Stimulated activated CD8-positive, alpha-beta memory T cell treated with anti-CD3 and anti-CD28 coated beads, Interleukin-4, amount 100 ng/mL, for 1 hour (primary cell): ENCODE measurements at places on chromosomes 5 and 9.

DNA sequence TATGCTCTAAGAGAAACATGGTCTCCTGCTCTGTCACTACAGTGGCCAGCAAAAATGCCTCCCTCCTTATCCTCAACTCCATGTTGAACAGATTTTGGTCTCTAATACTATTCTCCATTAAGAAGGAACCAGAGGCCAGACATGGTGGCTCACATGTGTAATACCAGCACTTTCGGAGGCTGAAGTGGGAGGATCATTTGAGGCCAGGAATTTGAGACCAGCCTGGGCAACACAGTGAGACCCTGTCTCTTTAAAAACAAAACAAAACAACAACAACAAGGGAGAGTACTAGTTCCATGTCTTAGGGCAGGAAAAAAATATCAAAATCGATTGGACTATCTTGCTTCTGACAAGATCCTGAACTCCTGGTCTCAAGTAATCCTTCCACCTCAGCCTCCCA lies 14.6 kb downstream of the INIP start:
- no peak for DNase-seq

GRCh38 chr5:178820001-178820400 lies 39.8 kb upstream of the ZNF354B start:
- no peak for DNase-seq

- DNase-seq: no peak
Measured at GRCh38 chr9:120713257-120714087, 798 bp downstream of the MEGF9 start.

DNA sequence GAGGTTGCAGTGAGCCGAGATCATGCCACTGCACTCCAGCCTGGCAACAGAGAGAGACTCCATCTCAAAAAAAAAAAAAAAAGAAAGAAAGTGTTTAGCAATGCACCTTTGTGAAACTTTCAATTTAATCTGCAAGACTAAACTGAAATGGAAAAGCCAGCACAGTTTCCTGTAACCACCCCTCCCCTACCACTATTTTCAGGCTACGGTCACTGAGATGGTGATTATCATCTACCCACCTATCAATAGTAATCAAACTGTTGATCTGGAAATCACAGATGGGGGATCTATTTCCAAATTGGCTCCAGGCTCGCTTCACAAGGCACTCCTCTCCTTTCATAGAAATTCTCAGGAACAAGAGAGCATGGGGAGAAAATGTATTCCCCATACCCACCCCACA lies 30.6 kb upstream of the IL7R start:
- DNase-seq: no peak

DNA sequence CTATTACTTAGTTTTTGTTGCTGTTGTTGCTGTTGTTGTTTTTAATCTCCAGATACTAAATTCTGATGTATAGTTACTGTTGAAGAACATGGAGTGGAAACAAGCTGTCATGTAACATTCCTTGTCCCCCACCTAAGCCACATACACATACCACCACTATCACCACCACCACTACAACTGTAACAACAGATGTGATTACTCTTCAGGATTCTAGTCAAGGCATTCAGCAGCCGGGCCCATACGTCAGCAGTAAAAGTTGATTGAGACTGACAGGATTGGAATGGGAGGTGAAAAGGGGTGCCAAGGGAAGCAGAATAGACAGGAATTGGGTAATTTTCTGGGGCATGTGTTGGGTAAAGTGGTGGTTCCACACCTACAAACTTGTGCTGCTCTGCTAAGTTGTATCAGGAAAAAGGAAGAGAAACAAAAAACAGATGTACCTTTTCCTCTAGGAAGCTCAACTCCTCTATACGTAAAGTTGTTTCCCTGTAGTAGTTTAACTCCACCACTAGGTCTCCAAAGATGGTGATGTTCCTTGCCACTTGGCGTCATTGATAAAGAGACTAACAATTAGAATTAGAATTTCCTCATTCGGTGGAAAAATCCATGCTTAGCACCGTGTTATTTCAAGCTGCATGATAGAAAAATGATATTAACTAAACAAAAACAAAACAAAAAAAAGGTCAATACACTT lies 138.6 kb downstream of the ARRDC3 start:
- DNase-seq: no peak

GRCh38 chr5:76983468-76983867 lies 30.6 kb downstream of the CRHBP start:
- DNase-seq: no peak

DNA sequence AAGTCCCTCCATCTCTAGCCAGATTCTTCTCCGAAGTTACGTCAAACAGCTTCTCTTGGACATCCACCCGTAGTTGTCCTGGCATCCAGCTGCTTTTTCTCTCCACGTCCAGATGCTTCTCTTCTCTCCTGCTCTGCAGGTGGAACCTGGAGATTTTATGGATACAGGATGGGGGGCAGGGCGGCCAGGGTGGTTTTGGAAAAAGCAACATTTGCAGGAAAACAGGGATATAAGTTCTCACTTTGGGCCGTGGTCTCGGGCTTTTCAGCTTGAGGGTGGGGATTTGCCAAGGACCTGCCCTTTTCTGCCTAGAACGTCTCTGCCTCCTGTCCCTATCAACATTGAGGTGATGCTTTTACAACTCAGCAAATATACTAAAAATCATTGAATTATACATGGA lies 1941.6 kb upstream of the C9orf72 start:
- DNase-seq: no peak

GRCh38 chr9:22143799-22144625 lies 134.9 kb upstream of the CDKN2B start:
- no peak for DNase-seq

DNA sequence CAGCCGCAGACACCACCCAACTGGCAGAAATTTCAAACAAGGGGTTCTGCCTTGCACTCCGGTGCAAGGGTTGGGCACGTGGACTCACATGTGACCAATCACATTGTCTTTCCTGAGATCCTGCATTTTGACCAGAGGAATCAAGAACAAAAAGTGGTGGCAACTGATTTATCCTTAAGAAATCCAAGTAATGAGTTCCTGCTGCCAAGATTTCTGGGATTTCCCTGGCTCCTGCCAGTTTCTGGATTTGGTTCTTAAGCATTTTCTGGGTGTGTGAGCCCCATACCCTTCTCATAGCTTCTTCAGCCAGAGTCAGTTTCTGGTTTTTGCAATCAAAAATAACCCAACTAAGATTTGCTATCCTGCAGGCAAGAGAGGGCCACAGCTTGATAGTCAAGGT lies 17.4 kb upstream of the KCNIP1 start:
- DNase-seq: no peak

GRCh38 chr5:56558131-56558745 lies 257.1 kb upstream of the MAP3K1 start:
- no peak for DNase-seq

DNA sequence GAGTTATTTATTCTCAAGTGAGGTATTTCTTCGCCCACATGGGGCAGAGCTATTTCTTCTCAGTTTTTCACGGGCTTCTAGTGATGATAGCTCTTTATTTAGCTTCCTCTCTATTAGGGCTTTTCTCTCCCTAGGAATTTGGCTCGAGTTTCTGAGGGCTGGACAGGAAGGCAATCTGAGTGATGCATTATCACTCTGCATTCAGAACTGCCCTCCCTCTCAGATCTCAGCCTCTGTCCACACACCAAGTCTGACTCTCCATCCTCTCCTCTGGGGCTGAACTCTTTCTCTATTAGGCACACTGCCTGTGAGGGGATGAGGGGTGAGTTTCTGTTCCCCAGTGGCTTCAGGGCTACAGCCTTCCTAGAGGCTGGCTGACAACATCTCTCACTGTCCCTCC lies 14.9 kb upstream of the SCAMP1 start:
- DNase-seq: no peak

DNA sequence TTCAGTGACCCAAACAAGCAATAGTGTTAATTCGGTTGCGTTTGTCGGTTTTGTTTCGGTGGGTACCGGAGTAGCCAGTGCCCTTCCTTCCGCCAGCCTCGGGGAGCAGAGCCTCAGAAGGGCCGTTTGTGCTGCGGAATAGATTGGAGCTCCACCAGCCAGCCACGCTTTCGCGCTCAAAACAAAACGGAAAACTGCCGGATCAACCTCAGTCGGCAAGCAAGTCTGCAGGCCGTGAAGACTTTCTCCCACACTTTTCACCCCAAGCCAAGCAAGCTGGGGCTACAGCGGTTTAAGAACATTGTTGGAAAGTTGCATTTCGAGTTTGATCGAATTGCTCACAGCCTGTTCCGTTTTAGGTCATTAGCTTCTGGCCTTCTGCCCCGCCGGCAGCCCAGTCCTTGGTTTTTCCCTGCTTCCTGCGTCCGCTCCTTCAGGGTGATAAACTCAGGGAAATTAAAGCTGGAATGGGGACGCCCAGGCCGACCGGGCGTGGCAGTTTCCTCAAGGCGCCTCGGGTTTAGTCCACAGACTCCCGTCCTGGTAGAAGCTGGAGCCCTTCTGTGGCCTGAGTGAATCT lies 803 bp upstream of the CCNO start:
- no peak for DNase-seq
